ENCODE measurements at places on chromosomes 7 and 10.

GRCh38 chr10:93083743-93084539 is 10.2 kb downstream of the CYP26A1 start:
- DNase-seq, result no peak

DNA sequence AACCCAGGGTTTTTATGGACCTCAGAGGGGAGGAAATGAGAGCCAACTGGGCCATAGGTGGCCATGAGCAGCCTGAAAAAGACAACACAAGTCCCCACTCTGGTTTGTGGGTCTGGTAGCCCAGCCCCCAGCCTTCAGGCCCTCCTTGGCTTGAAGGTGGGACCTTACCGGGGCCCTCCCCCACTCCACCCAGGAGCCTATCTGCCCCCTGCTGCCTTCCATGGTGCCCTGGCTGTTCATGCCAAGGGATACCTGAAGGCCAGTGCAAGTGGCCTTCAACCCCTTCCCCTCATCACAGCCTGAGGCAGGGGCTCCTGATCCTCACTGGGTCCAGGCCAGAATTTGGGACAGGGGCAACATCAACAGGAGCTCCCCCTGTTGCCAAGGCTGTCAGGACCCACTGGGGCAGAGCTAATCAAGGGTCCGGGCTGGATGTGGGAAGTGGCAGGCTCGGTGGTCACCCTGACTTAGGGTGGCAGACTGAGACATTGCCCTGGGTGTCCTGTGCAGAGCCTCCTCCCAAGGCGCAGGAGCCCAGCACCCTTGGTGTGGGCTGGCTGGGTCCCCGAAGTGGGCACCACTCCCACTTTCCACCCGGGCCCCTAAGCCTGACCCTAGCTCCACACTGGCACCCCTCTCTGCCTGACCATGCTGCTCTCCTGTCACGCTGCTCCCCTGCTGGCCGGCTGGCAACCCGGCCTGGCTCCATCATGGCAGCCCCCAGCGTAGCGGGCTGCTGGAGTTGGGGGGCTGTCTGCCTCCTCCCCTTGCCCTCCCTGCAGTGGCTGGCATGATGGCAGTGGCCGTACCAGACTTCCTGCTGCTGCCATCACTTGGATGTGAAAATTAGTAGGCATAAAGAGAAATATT is 6.4 kb downstream of the WDFY4 start:
- DNase-seq, result no peak

- DNase-seq, result no peak
Measured at GRCh38 chr7:158327571-158328180, 259.9 kb downstream of the PTPRN2 start.

GRCh38 chr10:22712956-22713852 is 1.2 kb downstream of the PIP4K2A start:
- peak; percentile 1 for DNase-seq

DNA sequence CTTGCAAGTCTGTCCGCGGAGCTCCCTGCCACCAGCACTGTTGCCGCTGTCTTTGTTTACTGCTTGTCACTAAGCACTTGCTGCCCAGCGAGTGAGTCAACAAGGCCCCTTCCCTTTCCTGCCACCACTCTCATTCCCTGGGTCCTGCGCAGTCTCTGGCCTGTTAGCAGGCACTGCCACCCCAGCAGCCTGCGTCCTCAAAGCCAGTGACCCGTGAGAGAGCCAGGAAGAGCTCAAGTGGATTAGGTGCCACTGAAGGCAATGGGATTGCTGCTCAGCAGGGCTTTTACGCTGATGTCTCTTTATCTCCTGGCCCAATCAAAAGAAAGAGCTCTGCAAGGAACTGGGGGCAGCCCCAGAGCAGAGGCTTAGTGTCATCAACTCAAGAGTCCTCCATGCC is at the start of gene FRMPD2:
FRMPD2 (minus strand) TSS at position 61 of the 400 bp plus-strand sequence. CDS start 129 bp downstream, outside the sequence.
- no peak for DNase-seq

GRCh38 chr10:11533328-11533781 is 78.1 kb downstream of the USP6NL start:
- DNase-seq, result no peak

DNA sequence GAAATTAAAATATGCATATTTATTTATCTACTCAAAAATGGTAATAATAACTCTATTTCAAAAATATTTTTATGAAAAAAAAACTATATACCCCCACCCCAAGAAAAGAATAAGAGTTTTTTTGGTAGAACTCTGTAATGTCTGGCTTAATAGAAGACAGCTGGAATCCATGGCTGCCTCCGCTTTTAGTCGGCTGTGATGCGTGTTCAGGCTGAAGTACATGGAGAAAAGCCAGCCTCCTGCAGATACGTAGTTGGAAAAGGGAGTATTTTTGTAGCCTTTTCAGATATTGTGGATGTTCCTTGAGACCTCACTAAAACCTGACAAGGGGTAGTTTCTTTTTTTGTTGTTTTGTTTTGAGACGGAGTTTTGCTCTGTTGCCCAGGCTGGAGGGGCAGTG is 10.0 kb downstream of the FOXK1 start:
- DNase-seq, result no peak

- DNase-seq, result no peak
Measured at GRCh38 chr10:46035923-46036849, 5.8 kb upstream of the NCOA4 start.

- no peak for DNase-seq
Measured at GRCh38 chr10:20949967-20950366, 52.9 kb upstream of the NEBL start.

DNA sequence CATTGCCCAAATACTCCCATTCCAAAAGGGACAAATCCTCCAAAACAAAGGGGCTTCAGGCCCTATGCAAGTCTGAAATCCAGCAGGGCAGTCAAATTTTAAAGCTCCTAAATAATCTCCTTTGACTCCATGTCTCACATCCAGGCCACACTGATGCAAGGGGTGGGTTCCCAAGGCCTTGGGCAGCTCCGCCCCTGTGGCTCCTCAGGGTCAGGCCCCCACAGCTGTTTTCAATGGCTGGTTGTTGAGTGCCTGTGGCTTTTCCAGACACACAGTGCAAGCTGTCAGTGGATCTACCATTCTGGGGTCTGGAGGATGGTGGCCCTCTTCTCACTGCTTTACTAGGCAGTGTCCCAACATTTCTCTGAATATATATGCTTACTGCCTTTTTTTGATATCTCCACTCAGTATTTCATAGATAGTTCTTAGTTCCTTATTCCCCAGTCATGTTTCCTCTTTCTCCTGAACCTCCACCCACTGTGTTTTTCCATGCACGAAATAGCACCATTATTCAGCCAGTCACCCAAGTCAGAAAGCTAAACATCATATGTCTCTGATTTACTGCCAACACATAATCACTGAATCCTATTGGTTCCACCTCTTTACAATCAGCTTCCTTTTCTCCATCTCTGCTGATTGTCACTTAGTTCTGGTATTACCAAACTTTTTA is 172.6 kb upstream of the CACNA2D1 start:
- DNase-seq, result no peak

DNA sequence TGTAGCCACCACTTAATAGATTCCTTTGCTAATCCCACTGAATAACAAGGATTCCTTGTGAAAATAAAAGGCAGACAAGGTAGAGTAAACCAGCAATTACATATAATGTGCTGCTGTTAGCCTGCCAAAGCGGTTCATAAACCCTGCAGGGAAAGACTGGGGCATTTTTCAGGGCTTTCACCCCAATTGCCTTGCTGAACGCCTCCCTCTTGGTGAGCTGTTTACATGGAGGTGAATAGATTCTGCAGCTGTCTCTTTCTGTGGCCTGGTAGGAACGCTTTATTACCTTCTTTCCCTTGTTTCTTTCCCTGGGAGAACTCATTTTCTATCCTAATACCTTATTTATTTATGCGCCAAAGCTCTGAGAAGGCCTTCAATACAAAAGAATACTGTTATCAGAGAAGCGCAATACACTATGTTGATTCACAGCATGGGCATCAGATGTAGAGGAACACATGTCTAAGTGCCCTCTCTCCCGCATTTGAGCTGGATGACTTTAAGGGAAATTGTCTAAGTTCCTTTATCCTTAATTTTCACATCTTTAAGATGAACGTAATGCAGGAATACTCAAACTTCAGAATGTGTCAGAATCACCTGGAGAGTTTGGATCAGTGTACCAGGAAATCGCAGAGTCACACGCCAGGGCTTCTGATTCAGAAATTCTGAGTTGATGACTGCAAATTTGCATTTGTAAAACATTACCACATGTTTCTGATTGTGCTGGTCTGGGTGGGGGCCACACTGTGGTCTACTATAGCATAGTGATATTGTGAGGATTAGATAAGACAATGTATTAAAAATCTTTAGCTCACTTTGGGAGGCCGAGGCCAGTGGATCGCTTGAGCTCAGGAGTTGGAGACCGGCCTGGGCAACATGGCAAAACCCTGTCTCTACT is 1203.8 kb downstream of the SORCS3 start:
- DNase-seq, result peak; percentile 8

GRCh38 chr7:133703547-133703946 is 423.6 kb upstream of the LRGUK start:
- DNase-seq, result no peak

- no peak for DNase-seq
Measured at GRCh38 chr10:113033991-113034390, 83.9 kb downstream of the TCF7L2 start.

GRCh38 chr10:54613162-54613561 is 187.9 kb downstream of the PCDH15 start:
- DNase-seq, result no peak

DNA sequence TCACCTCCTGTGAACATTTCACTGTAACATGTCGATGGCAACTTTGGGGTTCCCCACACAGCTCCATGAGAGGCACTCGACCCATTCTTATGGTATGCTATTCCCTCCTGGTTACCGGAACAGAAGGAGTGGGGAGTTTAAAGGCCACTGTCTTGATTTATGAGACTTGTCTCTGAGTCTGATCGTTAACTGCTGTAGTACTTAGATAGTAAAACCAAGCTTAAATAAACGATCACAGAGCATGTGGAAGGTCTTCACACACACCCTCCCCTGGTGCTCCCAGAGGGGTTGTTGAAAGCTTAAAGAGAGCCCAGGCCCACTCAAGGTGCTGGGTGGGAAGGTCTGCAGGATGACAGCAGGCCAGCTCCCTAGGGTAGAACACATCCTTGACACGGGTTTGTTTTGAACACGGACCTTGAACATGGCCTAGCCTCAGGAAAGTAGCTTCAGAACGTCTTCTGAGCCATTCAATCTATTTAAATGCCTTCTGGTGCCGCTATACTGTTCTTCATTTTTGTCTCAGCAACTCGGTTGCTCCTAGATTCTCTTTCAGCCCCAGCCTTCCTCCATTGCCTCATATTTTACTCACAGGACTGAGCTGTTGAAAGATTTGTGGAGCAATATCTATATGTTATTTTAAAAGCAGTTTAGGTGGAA is 335.3 kb downstream of the FGFR2 start:
- no peak for DNase-seq

GRCh38 chr10:77004917-77005564 is 632.6 kb downstream of the KCNMA1 start:
- DNase-seq, result peak; percentile 55

DNA sequence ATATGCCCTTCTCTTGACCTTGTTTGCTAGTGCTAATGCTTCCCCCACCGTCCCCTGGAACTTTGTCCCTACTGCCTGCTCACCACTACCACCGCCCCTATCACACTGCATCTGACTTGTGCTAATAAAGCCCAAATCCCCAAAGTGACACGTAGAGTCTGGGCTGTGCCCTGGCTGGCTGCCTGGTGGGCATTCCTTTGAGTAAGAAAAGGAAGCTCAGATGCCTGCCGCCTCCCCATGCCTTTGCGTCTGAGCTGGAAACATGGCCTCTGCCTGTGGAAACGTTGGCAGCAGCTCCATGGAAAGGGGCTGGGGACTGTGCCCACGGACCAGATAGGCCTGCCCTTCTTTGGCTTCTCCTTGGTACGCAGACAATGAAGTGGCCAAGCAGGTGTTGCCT is 138.3 kb downstream of the CYP26A1 start:
- DNase-seq, result no peak

- DNase-seq, result no peak
Measured at GRCh38 chr10:131473645-131474044, 162.1 kb upstream of the TCERG1L start.

DNA sequence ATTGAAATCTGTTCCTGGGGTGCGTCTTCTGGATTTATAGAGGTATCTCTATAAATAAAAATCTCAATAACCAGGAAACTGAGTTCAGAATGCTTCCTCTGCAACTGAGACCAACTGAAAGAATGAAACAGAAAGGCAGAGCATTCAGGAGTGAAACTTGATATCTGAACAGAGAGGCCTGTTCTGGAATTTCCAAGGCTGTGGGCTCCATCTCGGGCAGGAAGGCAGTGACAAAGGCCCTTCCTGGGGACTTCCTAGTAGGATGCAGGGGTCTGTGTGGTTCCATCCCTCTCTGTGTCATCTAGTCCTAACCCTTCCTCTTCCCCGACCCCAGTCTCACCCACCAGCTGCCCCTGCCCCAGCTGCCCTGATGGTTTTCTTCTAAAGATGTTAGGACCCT is 52.0 kb downstream of the JCAD start:
- DNase-seq, result no peak

GRCh38 chr7:112009081-112009480 is 197.1 kb downstream of the DOCK4 start:
- DNase-seq, result no peak

- no peak for DNase-seq
Measured at GRCh38 chr10:12712293-12712983, 289.1 kb downstream of the CCDC3 start.

DNA sequence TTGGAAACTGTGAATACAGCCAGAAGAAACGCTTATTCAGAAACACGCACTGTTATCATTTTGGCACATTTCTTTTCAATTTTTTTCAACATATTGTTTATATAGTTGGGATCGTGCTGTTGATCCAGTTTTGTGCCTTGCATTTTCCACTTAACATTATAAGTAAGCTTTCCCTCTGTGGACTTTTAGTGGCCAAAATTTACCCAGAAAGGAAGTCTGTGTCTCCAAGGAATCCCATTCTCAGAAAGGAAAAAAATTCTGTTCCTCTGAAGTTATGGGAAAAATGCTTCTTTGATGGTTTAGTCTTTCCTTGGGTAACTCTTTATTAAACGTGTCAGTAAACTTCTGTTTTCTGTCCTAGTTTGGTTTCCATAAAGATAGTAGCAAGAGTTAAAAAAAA is 280.0 kb downstream of the REEP3 start:
- no peak for DNase-seq

- DNase-seq, result no peak
Measured at GRCh38 chr10:94049911-94050310, 56.2 kb downstream of the PLCE1 start.

- peak; percentile 40 for DNase-seq
Measured at GRCh38 chr10:118543714-118544400, 51.6 kb downstream of the PRLHR start.

- no peak for DNase-seq
Measured at GRCh38 chr10:11170993-11171851, 153.6 kb downstream of the CELF2 start.

DNA sequence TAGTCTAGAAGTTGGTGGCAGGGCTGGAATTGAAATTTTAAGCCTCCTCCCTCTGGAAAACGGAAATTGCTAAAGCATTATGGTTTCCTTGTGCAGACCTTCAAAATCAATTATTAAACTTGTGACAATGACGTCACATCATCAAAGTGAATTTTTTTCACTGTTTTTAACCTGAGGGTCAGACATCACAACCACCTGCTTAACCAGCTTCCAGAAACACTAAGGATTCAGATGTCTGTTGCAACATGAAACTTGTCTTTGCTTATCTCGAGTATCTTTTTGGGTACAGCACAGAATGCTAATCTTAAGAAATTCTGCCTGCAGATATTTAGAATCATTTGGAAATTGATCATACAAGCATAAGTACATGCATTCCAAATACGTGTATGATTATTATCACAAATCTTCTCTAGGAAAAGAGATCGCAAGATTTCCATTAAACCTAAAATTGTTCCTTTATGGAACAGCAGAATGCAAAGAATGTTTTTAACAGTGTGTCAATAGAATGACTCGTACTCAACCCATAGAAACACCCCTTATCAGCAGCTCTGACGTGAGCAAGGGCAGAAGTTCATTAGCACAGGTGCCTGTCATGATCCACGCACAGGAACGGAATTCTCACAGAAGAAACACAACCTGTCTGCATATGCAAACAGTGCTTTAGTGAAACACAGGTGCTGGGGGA is 4.1 kb upstream of the GTPBP4 start:
- DNase-seq, result no peak

All from NCI-H748 treated with DMSO at 0.1 percent for 48 hours (cell line).